ENCODE measurements at places on chromosomes 4 and X.

DNA sequence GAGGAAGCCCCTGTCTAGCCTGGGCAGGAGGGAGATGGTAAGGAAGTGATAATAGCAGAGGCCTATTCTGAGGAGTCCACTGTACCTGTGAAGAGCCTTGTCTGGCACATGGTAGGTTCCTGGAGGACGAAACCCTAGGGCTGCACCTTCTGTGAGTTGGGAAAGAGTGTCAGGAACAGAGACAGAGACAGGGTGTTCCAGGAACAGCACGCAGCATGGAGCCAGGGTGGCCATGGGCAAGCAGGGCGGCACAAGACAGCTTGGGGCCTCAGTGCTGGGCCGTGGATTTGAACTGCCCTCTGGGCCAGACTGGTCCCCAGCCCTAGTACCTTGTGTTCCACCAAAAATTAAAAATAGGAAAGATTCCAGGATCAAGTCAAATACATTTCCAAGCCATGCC, 272.5 kb downstream of the EVC2 start:
- no peak for DNase-seq

DNA sequence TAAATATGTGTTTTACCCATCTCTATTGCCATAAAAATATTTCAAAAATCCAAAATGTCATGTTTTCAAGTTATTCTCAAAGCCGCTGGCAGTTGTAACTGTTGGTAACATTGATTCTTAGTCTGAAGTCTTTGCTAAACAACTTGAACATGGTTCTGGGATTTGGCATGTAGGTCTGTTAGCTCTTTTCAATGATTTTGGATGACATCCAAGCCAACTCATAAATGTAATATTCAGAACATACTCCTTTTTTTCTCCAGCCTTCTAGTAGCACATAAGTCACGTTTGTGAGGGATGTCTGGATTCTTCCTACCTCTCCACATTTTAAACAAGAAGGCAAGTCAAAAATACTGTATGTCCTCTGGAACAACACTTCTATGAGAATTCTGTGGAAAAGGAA, 305.3 kb downstream of the PRR32 start:
- DNase-seq = no peak

- no peak for DNase-seq
Measured at GRCh38 chrX:148051973-148052372, 70.8 kb downstream of the FMR1NB start.

DNA sequence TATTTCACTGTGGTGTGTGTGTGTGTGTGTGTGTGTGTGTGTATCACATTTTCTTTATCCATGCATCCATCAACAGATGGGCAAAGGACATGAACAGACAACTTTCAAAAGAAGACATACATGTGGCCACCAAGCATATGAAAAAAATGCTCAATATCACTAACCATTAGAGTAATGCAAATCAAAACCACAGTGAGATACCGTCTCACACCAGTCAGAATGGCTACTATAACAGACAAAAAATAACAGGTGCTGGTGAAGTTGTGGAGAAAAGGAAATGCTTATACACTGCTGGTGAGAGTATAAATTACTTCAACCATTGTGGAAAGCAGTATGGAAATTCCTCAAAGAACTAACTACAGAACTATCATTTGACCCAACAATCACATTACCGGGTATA, 83.4 kb downstream of the PALLD start:
- no peak for DNase-seq
